ENCODE measurements at places on chromosomes 1 and 21.

- DNase-seq, result no peak
These were observed 3.5 kb downstream of the POMGNT1 start for GRCh38 chr1:46194641-46195193.

DNA sequence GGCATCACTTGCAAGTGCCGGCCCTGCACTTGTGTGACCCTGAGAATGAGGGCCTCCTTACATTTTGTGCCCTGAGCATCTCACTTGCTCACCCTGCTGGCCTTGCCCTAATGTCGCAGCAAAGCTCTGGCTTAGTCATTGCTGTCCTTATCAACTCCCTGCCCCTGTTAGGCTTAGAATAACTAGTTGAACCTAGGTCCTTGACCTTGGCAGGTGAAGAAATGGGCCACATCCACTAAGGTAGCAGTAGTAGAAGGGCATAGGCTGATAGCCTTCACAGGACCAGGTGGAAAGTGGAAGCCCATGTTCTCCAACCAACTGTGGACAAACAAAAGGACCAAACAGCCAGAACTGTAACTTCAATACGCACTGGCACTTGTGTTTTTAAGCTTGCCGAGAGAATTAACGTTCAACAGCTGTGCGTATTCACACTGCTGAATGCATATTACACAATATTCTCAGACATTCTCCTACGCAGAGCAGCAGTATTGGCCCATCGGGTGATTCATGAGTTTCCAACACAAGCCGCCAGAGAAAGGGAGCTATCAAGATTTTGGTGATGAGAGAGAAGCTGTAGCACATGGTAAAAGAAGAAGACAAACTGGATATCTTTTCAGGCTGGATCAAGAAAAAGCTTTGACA is 27.7 kb upstream of the PTGFRN start:
- no peak for DNase-seq

DNA sequence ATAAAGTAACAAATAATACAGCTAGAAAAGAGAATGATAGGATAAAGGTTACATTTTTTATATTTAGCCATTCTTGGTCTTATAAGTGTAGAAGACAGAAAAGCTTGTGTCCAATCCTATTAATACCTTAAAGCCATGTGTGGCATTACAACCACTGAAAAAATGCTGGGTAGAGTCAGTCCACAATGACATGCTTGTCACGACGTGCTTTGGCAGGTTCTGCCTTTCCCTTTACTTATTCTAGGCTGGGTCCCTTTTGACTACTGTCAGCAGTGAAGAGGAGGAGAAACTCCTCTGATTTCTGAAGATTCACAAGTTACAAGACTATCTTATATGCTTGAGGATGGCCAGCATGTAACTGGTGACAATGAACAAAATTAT is 14.6 kb upstream of the AIM2 start:
- no peak for DNase-seq

GRCh38 chr1:11693024-11693590 is 1.6 kb downstream of the DRAXIN start:
- DNase-seq, result no peak

- DNase-seq, result peak; percentile 71
These were observed 221.4 kb upstream of the PKN2 start for GRCh38 chr1:88462488-88463261.

DNA sequence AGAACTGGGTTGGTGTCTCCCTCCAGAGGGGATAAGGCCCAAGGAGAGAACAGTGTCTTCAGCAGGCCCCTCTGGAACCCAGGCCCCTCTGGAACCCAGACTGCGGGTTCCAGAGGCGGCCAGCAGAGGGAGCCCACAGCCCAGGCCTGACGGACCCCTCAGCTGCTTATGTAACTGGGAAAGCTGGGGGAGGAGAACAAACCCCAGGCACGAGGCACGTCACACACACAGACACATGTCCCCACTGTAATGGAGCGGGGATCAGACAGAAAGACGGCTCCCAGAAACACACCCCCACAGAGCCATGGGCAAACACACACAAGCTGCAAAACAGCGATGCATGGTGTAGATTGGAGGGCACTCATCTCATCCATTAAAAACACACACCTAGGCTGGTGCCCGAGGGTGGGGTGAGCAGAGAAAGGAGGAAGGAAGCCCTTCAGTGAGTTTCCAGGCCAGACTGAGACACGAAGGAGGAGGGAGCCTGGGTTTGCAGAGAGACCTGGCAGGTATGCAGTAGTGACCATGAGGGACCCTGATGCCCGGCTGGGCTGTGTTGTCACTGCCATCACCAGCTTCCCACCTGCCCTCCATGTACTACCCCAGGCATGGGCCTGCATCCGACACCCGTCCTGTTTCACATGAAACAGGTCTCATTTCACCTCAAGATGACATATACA is 2.8 kb upstream of the IGSF8 start:
- peak; percentile 71 for DNase-seq

- DNase-seq, result no peak
These were observed 1419.4 kb downstream of the KCNT2 start for GRCh38 chr1:195188821-195189220.

GRCh38 chr1:46364612-46365011 is 24.0 kb downstream of the NSUN4 start:
- DNase-seq, result no peak

GRCh38 chr1:37513795-37514349 is 694 bp downstream of the MEAF6 start:
- DNase-seq, result peak; percentile 82

DNA sequence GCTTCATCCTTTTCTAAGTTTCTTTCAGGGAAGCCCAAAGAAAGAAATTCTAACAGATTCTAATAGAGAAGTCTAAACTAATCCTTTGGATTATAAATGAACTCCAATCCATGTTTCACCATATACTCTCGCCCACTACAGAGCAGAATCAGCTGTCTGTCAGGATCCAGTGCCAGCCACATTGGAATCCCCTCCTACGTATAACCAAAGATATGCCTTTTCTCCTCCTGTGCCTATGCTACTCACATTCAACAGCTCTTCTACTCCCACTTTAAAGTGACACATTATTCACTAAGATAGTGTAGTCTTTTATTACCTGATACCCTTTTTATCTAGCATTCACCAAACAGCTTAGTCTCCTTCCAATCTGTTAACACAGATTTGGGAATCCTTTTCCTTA is 3.1 kb downstream of the ETV3 start:
- DNase-seq, result no peak

- DNase-seq, result no peak
These were observed 40.8 kb downstream of the HSD3B1 start for GRCh38 chr1:119547805-119548204.

DNA sequence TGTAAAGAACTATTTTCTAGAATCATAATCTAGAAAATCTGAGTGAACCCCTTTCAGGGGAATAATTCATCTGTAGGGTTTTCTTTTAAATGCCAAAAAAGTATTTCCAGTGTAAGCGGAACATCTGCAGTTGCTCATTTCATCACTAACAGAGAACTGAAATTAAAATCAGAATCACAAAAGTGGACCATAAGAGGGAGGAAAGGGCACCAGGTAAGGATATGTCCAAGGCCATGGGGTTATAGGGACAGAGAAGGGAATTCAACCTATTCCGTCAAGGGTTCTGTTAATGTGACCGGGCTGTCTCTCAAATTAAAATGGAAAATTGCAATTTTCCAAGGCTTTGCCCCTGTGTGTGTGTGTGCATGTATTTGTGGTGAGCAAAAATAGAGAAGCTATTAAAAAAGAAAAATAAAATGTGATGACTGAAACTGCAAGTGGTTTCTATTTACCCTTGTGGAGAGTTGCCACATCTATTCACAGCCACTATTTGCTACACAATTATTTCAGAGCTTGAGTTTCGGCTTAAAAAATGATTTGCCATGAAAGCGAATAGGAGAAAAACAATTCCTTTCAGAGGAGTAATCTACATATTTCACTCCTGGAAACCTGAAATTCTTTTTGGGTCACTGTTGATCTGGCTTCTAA is 53.1 kb downstream of the APP start:
- DNase-seq, result no peak

- DNase-seq, result peak; percentile 90
These were observed 44.1 kb downstream of the NIBAN1 start for GRCh38 chr1:184930232-184930631.

- DNase-seq, result no peak
These were observed 7.4 kb upstream of the MEX3A start for GRCh38 chr1:156089704-156090103.

- DNase-seq, result peak; percentile 16
These were observed 484.1 kb upstream of the USP24 start for GRCh38 chr1:55699228-55699627.

- no peak for DNase-seq
These were observed 7.7 kb upstream of the HPCA start for GRCh38 chr1:32878637-32879041.

- no peak for DNase-seq
These were observed 12.3 kb downstream of the BARHL2 start for GRCh38 chr1:90704817-90705216.

DNA sequence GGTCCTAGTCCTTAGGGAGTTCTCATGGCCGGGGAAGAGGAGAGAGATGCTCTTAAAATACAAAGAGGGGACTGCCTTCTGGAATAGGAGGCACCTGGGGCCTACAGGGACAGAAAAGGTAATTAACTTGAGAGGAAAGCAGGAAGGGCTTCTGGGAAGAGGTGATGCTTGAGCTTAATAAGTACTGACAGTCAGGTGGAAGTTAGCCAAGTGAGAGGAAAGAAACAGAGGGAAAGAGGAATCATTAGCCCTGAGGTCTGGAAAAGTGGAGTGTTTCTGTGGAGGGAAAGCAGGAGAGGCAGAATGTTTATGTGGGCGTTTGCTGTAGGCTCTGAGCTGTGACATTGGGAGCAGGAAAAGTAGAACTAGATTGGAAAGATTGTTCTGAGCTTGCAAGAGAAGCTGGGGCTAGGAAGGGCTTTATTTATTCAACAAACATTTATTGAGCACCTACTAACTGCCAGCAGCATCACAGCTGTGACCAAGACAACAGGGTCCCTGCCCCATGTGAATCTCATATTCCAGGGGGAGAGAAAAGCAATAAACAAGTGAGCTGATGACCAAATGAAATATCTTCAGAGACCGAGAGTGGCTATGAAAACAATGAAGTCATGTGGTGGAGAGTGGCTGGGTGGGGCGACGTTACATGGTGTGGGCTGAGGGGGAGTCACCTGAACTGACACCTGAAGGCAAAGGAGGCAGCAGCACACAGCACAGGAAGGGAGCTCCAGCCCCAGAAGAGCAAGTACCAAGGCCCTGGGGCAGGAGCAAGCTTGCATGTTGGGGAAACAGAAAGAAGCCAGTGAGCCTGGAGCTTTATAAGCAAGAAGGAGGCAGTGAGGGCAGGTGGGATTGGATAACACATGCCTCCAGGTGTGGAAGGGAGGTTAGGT is 4.4 kb upstream of the FNDC5 start:
- no peak for DNase-seq

DNA sequence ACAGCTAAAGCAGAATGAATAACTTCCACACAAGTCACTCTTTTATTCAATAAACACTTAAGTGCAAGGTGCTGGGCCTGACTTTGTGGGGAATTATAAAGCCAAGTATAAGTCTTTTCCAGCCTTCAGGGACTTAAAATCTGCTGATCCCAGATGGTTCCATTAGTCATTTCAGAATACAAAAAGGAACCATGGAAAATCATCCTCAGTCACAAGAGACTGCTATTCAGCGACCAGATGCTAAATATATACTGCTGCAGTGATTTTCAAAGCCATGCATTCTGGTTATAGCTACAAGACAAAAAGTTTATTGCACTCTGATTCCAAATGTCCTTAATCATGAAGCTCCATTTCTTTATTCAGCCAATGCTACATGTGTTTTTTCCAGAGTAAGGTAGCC is 25.7 kb downstream of the GLMN start:
- no peak for DNase-seq

GRCh38 chr1:223707256-223708000 is 4.9 kb upstream of the CAPN2 start:
- no peak for DNase-seq

DNA sequence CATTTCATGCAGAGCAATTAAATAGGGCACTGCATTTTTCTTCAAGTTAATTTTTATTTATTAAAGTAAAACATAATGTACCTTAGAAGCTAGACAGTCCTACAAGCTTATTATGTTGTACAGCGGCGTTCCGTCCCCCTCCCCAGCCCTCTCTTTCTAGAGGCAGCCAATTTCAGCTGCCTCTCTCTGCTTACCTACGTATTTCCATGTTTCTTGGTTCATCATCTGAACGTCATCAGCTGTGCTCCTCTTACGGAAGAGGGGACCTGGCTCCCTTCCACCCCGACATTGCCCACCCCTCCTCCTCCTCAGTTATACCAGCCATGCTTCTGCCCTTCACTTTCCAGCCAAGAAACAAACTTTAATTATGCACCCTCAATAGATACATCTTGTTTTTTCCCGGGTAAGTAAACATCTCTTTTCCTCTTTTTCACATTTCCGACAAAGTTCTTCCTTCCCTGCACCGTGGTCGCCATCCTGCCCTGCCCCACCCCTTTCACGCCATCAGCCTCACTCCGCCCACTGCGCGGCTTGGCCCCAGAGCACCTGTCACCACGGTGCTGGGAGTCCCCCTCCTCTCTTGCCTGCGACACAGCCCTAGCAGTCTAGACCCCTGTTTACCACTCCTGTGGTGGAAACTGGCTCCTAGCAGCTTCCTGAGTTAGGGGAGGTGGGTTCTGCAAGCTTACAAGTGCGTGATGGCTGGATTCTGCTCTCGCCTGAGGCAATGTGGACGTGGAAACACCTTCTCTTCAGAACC is 57.9 kb downstream of the SLC37A1 start:
- DNase-seq, result peak; percentile 56

DNA sequence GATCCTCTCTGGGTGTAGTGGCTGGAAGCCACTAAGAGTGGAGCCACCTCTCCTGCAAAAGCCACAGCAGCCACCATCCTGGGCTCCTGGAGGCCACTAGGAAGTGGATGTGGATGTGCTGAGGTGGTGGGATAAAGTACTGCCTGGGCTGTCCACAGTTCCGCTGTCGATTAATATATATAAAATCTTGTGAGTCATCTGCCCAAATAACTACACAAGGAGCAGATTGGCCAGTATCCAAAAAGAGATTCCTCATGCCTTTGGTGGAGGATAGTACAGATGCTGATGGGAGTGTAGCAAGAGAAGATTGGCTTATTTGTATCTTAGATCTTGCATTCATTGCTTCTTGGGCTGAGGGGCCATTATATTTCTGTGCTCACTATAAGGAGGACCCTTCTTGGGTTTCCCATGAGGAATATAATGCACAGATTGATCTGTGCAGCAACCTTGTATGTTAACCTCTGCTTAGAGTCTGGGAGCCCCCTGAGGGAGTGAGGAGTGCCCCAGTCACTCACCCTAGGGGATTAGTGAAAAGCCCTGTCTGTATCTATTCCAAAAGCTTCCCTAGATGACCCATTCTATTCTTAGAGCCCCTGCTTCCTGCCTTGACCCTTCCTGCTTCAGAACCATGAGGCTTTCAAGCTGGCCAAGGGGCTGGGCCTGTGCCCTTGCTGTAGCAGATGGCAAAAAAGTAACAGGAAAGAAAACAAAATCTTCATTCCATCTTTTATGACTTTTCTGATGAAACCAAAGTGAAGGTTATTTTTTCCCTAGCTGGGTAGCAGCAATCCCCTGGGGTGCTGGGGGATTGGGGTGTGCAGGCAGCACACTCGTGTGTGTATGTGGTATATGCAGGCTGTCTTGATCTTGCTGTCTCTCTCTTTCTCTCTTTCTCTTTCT is 31.7 kb downstream of the RCSD1 start:
- DNase-seq, result no peak

GRCh38 chr21:18006691-18007090 is 187.5 kb upstream of the C21orf91 start:
- peak; percentile 78 for DNase-seq

GRCh38 chr1:209926045-209926444 is 12.0 kb upstream of the SYT14 start:
- DNase-seq, result peak; percentile 99

- no peak for DNase-seq
These were observed 1.7 kb downstream of the PTPRU start for GRCh38 chr1:29237852-29238619.
